ENCODE measurements at places on chromosomes 7 and 10.

DNA sequence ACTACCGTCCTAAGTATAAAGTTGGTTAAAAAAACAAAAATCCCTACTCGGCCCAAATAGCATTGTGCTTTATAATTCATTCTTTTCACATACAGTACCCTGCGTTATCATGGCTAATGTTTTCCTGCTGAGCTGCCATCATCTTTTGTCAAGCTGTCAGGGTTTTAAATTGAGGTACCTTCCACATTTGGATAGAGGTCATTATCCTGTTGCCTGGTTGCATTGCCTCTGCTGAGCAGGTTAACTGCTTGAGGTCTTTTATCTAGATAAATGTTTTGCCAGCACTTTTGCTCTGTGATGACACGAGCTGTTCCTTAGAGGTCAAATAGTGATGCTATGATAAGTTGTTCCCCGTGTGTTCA is 94.4 kb upstream of the FZD1 start:
- DNase-seq: no peak

GRCh38 chr10:4717670-4718069 is 108.3 kb upstream of the AKR1E2 start:
- no peak for DNase-seq

GRCh38 chr7:54339073-54339472 is 203.1 kb upstream of the VSTM2A start:
- no peak for DNase-seq

GRCh38 chr7:22156205-22156604 is 200.7 kb downstream of the RAPGEF5 start:
- no peak for DNase-seq

GRCh38 chr7:113087071-113087998 is 708 bp upstream of the GPR85 start:
- DNase-seq: no peak

DNA sequence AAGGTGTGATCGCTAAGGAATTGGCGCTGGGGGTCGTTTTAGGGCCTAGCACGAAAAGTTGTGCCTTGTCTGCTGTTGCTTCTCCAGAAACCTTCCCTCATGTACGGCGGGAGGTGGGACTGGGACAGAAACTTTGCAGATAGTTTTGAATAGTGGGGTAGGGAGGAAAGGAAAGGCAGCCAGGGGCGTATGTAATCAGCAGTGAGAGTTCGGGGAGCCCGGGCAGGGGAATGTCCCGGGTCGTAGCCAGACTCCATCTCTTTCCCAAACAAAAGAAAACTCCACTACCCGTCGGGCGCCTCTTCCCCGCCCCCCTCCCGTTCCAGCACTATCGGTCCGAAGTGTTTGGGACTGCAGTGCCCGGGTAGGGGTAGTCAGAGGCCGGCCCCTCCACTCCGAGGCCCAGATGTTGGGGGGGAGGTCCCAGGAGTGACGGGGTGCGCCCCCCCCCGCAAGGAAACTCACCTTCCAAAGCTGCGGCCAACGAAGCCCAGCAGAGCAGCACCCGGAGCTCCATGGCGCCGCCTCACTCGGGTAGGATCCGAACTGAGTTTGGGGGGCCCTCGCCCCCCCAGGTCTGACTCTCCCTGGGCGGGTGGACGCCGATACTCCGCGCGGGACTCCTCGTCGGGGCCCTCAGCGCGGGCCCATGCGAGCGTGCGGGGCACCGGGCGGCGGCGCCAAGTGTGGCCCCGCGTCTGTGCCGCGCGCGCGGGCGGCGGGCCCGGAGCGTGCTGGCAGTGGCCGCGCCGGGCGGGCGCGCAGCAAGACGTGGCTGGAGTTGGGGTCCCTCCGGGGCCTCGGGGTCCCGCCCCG is 601 bp downstream of the EPHB4 start:
- peak; percentile 60 for DNase-seq

DNA sequence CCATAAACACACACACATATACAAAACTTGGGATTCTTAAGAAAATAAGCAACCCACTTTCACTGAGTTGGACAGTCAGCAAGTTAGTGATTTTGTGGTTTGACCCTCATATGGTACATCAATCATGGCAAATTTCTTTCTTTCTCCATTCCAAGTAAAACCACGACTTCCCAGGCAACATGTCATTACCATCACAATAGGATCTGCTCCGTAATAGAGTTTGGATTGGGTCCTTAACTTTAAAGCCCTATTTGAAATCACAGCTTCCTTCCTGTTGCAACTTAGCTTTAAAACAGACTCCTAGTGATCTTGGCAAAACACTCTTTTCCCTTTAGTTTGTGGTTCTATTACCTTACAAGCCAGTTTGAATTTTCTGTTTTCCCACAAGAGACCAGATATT is 483.6 kb downstream of the INHBA start:
- no peak for DNase-seq

All from ovary (tissue), 10 donors.